ENCODE measurements at places on chromosomes 2 and 18.
A peak's percentile ranks its signal among the peaks of the same experiment; 100 is the strongest.

DNA sequence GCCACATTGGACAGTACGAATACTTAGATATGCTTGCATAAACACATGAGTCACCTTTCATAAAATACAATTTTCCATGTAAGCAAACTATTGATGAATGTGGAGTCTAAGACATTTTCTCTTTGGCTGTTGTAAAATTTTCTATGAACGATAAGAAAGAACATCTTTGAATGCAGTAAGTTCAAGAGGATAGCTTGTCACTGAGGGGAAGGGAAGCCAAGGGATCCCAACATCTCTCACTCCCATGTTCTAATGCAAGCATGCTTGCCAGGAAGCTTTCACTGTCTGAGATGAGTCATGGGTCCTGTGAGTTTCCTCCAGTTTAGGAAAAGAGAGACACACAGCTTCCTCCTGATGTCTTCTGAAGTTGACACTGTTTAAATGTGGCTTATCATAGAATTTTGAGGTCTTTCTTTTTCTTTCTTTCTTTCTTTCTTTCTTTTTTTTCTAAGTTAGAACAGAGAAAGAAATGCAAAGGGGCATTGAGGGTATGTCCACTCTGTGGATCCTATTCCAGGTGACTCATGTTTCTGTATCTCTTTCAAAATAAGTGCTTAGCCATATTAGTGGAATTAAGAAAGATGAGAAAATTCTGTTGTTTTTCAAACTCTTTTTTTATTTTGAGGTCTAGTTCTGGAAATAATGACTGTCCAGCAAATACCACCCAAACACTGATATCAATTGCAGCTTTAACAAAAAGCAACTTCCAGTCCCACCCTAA lies 146.6 kb downstream of the RDH14 start:
- peak; percentile 97 for DNase-seq

DNA sequence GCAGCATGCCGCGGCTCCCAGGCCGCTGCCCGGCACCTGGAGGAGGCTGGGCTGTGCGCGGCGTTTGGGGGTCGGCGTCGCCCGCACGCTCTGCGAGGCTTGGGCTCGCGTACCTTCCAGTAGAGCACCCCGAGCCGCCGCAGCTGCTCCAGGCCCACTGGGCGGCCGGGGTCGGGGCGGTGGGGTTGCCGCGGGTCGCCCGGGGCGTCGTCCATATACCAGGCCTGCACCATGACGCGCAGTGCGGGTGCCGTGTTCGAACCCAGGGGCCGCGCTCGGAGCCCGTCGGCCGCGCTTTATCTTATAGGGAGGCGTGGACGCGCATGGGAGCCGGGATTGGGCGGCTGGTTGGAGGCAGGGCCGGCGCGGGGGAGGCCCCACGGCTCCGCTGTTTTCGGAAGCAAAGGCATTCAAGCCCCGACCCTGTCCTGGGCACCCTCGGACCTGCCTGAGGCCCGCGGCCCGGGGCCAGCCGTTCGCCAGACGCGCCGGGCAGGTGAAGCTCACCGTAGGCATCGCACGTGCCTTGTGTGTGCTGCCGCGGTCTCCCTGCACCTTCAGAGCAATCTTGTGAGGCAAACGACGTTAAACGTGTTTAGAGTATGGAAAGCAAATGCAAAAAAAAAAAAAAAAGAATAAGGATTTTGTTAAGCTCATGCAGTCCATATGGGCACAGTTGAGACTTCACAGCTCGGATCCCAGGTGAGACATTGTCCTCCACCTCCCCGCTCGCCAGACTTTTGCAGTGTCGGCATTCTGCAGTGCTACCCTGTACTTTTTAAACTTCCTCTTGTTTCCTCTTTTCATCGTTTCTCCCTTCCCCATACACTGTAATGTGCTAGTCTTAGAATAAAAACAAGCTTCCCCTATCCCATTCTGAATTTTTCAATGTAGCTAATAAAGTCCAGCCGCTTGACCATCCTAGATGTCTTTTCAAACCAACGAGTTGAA lies at the start of gene ADI1:
ADI1 (minus strand) TSS at position 277 of the 951 bp plus-strand sequence; CDS start at position 233, 44 bp downstream.
- DNase-seq, result peak; percentile 90

- DNase-seq, result peak; percentile 80
These were observed 78.8 kb downstream of the FHOD3 start for GRCh38 chr18:36376361-36376760.

GRCh38 chr2:85843543-85843942 lies 45.2 kb downstream of the ST3GAL5 start:
- no peak for DNase-seq

GRCh38 chr2:182715121-182715891 lies 751 bp upstream of the DNAJC10 start:
- DNase-seq, result peak; percentile 70

- DNase-seq, result peak; percentile 76
These were observed 124.2 kb upstream of the ZNF516 start for GRCh38 chr18:76619261-76619620.

DNA sequence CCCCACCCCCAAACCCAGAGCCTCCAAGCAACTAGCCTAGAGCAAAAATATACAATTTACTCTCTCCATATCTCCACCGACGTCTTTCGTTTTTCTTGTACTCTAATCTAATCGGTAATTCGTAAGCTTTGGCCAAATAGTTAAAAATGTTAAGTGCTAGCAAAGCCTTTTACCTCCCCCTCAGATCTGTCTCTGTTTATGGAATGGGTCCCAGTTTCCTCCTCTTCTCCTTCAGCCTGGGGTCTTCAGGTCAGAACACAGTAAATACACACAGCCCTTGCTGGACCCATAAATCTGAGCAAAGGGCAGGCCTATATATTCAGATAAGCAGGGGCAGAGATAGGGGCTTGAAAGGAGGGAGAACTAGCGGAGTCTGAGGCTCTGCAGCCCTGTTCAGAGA lies 267.4 kb downstream of the MEIS1 start:
- DNase-seq, result no peak

DNA sequence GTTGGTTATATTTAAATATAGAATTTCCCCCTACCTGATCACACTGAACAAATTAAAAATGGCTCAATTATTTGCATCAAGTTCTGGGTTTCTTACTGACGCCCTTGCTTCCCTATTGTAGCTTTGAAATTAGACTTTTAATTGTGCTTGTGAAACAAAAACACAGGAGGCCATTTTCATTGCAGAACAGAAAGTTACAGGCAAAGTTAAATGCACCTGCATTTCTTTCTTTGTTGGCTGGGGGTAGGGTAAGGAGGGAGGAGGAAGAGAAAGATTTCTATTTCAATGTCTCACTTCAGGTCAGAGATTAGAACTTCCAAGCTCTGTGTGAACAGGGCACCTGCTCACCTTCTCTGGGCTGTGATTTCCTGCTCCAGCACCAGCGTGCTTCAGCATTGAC lies 199.6 kb downstream of the BCL11A start:
- DNase-seq, result no peak

DNA sequence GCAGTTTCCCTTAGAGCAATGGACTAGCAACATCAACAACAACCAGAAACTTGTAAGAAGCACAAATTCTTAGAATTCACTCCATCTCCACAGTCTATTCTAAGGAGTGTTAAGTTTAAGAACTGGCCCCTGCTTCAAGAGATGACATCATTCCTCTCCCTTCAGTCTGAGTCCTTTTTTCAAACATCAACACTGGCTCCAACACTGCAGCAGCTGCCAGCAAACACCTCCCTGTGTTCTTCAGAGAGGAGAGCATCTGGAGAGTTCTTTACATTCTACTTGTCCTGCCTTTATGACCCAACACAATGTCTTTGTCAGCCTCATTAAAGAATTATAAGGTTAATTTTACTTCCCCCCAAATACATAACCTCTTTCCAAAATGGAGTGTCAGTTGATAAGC lies 122.3 kb downstream of the HNMT start:
- DNase-seq, result peak; percentile 30

DNA sequence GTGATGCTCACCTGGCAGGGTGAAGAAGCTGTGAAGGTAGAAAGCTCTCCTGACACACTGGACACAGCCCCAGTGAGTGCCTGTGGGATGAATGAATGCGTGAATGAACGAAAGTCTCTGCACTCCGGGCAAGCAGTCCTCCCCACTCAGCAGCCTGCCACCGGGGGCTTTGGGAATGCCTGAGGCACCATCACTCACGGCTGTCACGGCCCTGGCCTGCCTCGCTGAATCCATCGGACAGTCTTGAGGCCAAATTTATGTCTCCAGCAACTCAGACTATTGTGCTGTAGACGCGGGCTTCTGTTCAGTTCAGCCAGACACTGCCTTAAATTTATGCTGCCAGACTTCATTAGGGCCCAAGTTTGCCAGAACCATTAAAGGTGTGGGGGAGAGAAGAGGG lies 62.9 kb upstream of the TEX51 start:
- DNase-seq, result no peak

DNA sequence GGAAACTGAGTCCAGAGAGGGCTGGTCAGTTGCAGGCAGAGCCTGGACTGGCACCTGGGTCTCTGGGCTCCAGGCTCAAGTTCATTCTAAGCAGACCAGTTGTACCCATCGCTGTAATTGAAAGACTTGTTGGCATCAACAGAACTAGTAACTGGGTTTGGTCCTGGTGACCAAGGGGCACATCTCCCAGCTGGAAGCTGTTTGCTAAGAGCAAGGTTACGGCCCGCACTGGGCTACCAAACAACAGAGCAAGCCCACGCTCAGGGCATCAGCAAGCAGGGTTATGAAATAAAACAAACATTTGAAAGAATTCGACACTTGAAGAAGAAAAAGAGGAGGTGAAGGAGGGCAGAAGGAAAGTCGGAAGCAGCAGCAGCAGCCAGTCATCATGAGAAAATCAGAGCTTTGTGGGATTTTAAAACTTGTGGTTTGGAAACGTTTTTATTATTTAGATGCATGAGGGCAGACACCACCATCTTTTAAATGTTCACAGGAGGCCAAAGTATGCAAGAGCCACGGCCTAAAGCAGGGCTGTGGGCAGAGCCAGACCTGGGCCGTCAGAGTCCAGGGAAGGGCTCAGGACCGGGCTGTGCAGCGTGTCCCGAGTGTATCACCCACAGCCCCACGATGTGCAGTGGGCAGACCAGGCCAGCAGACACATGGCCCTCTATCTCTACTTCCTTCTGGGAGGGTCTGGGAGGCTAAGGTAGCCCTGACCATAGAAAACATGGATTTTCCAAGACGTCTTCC lies 220.3 kb downstream of the BCL2 start:
- DNase-seq, result no peak

- DNase-seq, result no peak
These were observed 98.6 kb upstream of the NCK2 start for GRCh38 chr2:105645938-105646773.

GRCh38 chr18:49572611-49573345 lies 10.9 kb downstream of the LIPG start:
- no peak for DNase-seq

DNA sequence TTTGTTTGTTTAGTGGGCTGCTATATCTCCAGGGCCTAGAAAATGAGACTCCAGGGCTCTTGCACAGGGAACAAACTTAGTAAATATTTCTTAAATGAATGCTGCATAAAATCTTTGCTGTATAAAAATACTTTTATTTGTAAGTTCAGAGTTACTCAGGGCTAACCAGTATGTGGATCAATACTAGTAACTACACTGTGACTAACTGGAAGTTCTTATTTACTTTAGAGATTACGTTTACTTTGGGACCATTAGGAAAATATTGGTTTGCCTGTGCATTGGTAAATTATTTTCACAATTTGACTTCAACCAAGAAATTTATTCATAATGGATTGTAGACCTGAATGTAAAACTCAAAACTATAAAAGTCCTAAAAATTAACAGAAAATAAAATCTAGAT lies 575.5 kb downstream of the RNF144A start:
- no peak for DNase-seq

GRCh38 chr2:99825630-99826029 lies 316.8 kb downstream of the AFF3 start:
- no peak for DNase-seq

DNA sequence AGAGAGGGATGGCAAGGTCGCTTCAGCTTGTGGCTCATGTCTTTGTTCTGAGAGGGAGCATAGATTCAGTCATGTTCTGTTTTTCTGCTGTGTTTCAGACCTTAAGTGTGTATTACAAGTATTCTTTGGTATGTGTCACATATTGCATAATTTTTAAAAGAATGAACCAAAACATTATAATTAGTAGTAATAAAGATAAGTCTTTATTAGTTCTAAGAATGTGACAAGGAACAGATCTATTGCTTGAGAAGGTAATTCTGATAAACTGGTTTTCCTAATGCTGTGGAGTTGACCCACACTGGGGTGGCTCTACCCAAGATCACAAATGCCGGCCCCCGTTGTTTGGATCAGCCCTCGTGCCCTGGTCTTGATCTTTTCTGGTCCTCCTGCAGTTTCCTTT lies 124.3 kb upstream of the FOSL2 start:
- peak; percentile 54 for DNase-seq

DNA sequence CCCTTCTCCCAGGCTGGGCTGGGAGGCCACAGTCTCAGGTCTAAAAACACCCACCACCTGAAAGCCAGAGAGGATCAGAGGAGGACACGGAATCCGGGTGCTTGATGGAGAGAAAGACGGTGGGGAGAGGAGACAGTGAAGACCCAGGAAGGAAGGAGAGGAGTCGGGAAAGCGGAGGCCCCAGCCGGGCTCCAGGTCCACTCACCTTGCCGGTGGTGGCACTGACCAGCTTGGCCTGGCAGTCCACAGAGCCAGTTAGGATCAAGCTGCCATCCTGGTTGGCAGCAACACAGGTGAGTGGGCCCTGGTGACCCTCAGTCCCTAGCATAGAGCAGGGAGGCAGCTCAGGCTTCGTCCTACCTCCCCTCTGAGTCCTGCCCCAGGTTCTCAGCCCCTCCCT lies 4.3 kb downstream of the AAMP start:
- no peak for DNase-seq

DNA sequence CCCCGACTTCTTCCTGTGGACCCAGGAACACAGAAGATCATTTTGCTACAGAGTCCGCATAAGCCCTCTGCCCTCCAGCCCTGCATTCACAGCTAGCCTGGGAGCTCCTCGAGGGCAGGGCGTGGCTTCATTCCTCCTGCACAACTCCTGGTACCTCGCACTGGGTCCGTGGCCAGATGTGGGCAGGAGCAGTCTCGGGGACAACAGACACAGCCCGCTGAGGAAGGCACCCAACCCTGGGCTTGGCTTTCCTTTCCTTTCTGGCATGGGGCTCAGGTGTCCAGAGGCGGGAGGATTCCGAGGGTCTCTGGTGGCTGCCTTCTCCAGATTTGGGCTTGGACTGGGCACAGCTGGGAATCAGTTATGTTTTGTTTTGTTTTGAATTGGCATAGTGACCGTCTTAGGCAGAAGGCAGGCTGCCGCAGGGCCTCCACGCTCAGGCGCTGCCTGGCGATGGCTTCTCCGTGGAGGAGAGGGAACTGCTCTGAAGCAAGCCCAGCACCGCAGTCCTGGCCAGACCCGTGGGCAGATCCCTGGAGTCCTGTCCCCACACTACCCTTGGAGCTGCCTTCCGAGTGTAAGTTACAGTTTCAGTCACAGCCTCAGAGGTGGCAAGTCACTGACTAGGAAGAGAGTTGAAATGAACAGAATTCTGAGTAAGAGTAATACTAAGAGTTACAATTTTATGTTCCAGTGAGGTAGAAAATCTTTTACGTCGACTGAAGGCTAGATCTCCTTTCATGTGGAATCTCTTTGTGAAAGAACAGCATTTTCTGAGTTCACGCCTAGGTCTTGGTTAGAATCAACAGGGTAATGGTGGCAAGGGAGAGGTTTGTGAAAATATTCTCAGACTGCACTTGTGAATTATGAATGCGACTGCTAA lies 47.9 kb downstream of the LDLRAD4 start:
- peak; percentile 35 for DNase-seq

- no peak for DNase-seq
These were observed 1285.7 kb downstream of the CNTNAP5 start for GRCh38 chr2:125310657-125311364.

Data from GM23248 (cell line).